ENCODE measurements at places on chromosomes 6 and 20.

DNA sequence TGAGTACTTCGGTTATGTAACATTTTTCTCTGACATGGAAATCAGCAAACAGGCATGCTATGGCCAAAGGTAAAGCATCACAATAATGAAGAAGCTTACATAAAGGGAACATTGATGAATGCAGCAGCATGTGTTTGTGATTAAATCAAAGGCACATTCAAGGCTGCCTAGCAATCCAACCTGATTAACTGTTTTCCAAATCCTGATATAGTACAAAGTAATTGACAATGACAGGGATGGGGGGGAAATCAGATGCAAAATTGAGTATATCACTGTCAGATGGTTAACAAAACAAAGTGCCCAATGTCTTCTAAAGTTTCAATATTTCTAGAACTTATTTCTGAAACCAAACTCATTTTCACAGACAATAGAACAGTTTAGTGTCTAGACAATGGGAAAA, 39.2 kb upstream of the B3GAT2 start:
- DNase-seq: no peak

GRCh38 chr20:58001381-58001780, 227.1 kb downstream of the ANKRD60 start:
- no peak for DNase-seq

DNA sequence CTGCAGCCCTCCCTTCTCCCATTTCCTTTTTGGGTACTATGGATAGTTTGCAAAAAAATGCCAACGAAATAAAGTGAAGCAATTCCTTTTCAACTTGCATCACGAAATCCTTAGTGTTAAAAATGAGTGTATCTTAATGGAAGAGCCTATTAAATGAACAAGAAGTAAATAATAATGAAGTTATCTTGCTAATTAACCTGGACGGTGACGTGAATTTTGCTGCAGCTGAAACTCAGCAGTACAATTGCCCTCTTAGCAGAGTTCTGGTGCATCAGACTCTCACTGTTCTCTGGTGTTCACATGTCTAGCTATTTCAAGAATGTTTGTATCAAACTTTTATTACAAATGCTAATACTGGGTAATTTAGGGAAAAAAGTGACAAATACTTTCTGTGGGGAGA, 119.7 kb upstream of the HDAC2 start:
- no peak for DNase-seq

DNA sequence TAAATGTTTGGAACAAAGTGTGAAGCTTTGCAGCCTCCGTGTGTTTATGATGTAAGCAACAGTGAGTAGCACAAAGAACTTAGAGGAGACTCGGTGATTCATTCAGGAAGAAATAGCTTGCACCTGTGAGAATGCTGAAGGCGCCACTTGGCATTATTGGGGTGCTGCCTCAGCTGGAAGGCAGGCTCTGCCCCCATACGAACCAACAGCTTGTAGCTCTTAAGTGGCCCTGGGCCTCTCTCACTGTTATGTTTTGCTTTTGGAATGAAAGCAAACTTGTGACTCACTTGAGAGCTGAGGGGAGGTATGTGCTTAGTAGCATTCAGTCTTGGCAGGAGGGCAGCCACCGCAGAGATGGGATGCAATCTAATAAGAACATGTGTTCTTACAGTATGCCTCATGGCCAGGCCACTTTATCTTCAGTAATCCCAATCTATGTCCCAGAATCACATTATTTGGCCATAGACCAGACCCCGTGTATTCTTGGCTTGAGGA, 310.7 kb downstream of the EYA4 start:
- DNase-seq: no peak

Measured in suppressor macrophage (primary cell).